ENCODE measurements at places on chromosomes 7 and 10.

DNA sequence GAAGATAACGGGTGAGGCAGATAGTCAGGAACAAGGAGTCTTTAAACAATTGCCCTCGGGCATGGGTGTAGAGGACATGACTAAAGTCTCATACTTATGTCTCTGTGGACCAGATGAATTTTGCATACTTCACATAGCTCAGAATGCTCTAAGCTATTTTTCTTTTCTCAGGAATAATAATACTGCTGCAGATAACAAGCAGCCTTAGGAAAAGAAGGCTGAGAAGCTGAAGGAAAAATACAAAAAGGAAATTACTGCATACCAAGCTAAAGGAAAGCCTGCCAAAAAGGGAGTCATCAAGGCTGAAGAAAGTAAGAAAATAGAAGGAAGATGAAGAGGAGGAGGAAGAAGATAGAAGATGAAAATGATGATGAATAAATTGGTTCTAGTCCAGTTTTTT is 13.4 kb upstream of the ERCC6 start:
- no peak for DNase-seq

DNA sequence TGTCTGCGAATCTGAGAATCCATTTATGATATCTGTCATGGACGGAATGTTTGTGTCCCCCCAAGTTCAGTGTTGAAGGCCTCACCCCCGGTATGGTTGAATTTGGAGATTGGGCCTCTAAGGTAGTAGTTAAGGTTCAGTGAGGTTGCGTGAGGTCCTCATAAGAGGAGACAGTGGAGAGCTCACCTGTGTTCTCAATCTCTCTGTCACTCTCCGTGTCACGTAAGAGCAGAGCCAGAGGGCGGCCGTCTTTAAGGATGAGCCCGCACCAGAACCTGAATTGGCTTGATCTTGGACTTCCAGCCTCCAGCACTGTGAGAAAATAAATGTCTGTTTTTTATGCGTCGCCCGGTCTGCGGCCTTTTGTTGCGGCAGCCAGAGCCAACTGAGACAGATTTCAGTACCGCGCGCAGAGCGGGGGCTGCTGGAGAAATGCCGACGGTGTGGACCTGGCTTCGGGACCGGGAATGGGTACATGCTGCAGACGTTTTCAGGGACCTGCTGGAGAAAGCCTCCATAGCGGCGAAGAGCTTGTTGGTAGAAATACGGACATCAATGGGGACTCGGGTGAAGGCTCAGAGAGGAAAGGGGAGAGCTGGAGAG is 40.2 kb downstream of the WDR37 start:
- no peak for DNase-seq

DNA sequence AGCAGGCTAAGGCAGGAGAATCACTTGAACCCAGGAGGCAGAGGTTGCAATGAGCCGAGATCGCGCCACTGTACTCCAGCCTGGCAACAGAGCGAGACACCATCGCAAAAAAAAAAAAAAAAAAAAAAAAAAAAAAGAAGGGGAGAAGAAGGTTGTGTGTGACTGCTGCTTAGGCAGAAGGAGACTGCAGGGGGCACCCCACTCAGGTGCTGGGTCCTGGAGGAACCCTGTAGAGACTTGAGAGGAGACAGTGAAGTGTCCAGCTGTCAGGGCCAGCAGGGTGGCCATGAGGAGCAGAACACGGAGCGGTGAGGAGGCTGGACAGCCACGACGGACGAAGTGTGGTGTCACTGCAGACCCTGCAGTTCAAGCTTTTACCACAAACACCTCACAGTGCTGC is 99.0 kb upstream of the NMT2 start:
- DNase-seq = no peak

GRCh38 chr10:31770307-31770902 is 158.2 kb downstream of the ARHGAP12 start:
- peak; percentile 65 for DNase-seq

- no peak for DNase-seq
Observed at GRCh38 chr7:155638366-155638765, 6.1 kb upstream of the RBM33 start.

GRCh38 chr10:317271-317769 is 182.1 kb downstream of the ZMYND11 start:
- no peak for DNase-seq

- DNase-seq = no peak
Observed at GRCh38 chr10:102234888-102235597, 6.3 kb downstream of the PITX3 start.

DNA sequence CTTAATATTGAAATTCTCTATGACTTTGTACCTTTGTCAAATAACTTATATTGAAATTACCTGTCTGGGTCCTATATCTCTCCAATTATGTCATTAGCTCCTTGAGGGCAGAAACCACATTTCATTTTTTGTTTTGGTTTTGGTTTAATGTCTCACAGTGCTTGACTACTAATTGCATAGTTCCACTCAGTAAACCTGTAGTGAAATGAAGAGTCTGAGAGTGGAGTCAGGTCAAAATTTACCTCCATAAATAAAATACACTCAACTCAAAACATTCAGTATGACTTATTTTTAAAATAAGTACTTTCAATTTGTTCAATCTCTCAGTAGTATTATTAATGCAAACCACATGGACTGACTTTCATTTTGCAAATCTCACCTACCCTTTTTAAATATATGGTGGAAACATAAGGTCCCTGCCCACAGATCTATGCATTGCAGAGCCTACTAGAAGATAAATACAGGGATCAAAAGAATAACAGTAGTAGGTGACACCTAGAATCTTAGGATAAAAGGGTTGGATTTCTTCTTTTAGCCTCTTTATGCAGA is 32.5 kb downstream of the PDE1C start:
- no peak for DNase-seq

DNA sequence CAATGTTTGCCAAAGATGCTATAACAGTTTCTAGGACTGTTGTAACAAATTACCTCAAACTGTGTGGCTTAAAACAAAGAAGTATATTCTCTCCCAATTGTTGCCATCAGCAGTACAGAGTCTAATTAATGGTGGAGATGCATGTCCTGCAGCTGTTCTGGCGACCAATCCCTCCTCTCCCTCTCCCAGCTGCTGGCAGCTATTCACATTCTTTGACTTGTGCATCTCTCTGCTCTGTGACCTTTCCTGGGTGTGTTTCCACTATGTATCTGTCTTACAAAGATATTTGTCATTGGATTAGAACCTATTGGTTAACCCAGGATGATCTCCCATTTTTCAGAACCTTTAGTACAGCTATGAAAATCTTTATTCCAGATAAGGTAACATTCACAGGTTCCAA is 561.7 kb upstream of the POM121L12 start:
- no peak for DNase-seq

GRCh38 chr10:59593768-59594167 is 115.9 kb downstream of the SLC16A9 start:
- DNase-seq = no peak

DNA sequence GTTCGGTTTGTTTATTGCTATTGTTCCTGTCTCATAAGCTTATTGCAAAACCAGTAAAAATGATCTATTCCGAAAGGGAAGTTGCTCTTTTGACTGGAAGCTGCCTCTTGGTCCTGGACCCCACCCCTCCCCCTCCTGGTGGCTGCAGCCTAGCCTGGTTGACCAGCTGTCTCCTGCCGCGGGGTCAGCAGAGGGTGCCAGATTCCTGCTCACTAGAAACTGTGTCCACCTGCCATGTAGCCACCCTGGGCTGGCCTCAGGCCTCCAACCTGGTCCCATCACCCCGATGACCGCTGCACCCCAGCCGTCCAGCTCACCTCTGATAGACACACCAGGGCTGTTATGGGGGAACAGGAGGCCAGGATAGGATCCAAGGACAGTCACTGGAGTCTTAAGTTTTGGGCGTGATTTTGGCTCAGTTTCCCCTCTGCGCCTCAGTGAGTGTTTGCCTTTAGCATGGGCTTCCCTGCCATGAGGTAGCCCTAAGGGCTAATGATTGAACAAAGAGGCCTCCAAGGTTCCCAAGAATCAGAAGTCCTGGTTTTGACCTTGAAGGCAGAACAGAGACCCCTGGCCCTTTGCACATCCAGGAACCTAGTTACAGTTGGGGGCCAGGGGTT is 32.9 kb upstream of the SLF2 start:
- DNase-seq = no peak

DNA sequence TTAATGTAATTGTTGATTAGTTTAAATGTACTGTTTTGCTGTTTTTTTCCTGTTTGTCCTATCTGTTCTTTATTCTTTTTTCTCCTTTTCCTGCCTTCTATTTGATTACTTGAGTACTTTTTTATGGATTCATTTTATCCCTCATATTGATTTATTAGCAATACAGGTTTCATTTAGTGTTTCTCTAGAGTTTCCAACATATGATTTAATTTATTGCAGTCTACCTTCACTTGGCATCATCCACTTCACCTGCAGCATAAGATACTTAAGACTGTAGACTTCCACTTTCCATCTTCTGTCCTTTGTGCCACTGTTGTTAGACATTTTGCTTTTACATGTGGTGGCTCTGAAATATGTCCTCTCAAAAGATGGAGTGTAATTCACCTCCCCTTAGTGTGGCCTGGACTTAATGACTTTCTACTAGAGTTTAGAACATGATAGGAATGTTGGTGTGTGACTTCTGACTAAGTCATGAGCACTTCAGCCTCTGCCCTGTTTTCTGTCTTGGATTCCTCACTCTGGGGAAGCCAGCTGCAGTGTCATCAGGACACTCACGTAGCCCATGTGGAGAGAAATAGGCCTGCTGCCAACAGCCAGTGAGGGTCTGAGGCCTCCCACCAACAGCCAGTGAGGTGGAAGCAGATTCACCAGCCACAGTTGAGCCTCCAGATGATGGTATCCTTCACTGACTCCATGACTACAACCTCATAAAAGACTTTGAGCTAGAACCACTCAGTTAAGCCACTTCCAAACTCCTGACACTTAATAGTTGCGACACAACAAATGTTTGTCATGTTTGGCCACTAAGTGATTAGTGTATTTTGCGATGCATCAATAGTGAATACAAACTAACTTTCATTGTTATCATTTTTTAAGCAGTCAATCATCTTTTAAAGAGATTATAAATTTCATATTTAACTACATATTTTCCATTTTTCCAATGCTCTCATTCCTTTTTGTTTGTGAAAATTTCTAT is 643.5 kb upstream of the DPP6 start:
- DNase-seq = no peak

DNA sequence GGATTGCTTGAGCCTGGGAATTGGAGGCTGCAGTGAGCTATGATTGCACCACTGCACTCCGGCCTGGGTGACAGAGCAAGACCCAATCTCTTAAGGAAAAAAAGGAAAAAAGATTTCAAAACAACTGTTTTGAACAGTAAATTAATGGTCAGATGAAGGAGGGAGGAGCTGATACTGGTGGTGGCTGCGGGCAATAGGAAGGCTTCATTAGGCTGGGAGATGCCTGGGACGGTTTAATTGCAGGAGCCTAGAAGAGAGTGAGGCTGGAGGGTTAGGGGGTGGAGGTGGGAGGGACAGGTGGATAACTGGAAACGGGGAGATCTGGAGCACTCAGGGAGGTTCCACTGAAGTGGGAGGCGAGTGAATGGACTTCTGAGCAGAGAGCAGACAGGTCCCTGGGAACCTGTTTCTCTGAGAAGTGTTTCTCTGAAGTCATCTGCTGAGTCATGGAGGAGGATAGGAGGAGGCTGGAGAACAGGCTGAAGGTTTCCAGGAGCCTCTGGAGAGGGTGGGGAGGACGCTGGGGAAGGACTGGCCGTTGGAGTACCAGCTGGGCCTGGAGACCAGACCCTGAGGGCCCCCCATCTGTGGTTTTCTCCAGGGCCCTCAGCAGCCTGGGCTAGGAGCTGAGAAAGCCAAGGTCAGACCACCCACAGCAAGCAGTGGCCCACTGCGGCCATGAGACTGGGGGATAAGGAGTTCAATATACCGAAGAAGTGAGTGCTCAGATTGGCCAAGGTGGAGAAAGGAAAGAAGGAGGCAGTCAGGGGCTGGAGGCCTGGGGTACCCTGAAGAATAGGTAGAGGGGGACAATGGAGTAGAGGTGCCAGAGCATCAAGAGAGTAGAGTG is 14.4 kb upstream of the YWHAG start:
- no peak for DNase-seq

- DNase-seq = no peak
Observed at GRCh38 chr7:47951374-47951773, 3.1 kb upstream of the PKD1L1 start.

DNA sequence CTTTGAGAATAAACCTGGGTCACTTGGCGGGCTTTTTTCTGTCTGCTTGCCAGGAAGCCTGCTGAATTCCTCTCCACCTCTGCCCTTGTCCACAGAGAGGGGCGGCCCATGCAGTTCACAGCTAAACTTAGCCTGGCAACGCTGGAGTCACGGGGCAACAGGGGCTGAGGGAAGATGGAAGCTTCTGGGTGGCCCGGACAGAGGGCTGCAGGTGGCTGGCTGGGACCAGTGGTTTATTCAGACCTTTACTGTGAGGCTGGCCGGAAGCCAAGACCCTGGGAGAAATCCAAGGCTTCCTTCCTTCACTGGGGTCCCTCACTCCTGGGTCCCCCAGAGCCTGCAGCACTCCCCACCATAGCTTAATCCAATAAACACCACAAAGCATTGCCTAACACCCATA is 17.0 kb downstream of the ITPRIP start:
- DNase-seq = no peak

DNA sequence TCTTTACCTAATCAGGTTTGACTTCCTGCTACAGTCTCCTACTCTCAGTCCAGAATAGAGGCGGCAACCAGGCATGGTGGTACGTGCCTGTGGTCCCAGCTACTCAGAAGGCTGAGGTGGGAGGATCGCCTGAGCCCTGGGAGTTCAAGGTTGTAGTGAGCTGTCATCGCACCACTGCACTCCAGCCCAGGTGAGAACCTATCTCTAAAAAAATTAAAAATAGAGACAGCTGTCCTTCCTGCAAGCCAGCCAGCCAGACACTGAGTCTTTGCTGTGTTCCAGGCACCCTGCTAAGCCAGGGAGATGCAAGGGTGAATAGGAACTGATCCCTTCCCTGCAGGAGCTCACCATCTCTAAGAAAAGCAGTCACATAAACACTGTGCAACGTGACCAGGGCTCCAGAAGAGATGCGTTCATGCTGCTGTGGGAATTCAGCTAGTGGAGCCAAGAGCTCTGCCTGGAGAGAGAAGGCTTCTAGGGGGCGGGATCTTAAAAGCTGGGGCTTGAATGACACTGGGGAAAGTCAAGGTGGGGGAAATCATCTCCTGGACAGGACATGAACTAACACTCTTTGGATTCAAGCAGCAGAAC is 22.1 kb upstream of the SLIT1 start:
- no peak for DNase-seq

GRCh38 chr10:93921338-93921737 is 27.6 kb downstream of the SLC35G1 start:
- DNase-seq = no peak

DNA sequence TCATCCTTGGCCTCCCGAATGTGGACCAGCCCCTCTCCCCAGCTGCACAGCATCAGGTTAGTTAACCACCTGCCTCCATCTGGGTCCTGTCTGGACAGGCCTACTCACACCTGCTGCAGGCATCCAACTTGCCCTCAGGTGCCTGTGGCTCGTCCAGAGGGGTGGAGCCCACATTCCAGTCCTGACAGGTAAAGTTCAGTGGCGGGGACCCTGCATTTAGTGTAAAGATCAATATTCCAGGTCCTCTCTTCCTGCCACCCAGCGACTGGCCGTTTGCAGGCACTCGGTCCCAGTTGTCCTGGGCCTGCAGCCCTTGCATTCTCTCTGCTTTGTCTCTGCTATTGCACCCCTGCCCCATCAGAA is 15.0 kb downstream of the HTRA1 start:
- no peak for DNase-seq

- no peak for DNase-seq
Observed at GRCh38 chr10:18142151-18142550, 1.9 kb downstream of the CACNB2 start.
